ENCODE measurements at places on chromosomes 3 and 15. TPM values are rescaled to one million over a fixed set of nuclear protein-coding genes. Genes with fewer than 3 reads are reported as not detected.

DNA sequence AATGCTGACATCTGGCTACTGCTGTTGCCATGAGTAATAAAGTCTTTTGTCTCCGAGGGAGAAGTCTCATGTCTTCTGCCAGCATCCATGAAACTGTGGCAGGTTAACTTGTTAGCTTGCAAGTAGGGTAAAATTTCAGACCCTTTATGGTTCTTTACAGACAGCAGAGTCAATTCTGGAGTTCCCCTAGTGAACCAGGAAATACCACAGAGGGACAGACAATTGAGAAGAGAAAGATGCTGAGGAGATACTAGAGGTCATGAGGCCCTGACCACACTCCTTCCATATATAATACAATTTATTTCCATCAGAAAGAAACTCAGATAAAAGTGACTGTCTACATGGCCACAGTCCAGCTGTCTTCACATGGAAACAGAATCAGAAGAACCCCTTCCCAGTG, 38.1 kb downstream of the NMNAT3 start:
- DNase-seq: no peak

GRCh38 chr3:3066378-3066777, 43.8 kb downstream of the IL5RA start:
- DNase-seq: no peak

- peak; percentile 66 for DNase-seq
Measured at GRCh38 chr3:150761831-150762661, 923 bp downstream of the SIAH2 start.

DNA sequence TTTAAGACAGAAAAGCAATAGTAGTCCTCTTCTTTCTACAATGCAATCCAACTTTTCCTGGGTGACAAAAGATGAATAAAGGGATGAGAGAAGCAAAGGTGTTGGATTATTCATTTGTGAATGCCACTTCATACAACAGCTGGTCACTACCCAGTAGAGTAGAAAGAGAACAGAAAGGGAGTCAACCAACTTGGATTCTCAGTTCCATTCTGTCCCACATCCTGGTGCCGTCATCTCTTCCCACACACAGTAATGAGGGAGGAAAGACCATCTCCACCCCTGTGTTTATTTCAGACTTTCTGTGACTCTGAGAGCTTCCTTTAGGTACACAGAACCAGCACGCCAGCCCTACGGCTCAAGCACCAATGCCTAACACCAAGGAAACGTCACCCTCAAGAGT, 71.0 kb downstream of the FOXP1 start:
- DNase-seq: no peak

GRCh38 chr15:90043530-90044010, 42.4 kb downstream of the ZNF710 start:
- DNase-seq: no peak

DNA sequence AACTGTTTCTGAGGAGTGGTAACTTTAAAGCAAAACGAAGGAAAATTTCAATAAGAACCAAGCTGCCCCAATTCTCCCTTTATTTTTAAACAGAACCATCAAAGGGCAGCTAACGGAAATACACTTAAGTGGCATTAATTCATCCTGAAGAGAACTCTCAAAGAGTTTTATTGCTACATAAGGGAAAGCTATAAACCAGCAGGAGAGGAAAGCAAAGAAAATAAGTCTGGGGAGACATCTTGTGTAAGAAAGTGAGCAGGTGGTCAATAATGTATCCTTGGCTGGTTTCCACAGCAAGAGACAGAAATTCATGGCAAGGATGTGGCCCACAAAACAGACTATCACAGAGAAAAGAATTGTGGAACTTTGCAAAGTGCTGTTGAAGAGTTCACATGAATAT, 40.0 kb upstream of the CMSS1 start:
- DNase-seq: no peak

GRCh38 chr3:149231871-149232270, 10.2 kb upstream of the CP start:
- DNase-seq: no peak

DNA sequence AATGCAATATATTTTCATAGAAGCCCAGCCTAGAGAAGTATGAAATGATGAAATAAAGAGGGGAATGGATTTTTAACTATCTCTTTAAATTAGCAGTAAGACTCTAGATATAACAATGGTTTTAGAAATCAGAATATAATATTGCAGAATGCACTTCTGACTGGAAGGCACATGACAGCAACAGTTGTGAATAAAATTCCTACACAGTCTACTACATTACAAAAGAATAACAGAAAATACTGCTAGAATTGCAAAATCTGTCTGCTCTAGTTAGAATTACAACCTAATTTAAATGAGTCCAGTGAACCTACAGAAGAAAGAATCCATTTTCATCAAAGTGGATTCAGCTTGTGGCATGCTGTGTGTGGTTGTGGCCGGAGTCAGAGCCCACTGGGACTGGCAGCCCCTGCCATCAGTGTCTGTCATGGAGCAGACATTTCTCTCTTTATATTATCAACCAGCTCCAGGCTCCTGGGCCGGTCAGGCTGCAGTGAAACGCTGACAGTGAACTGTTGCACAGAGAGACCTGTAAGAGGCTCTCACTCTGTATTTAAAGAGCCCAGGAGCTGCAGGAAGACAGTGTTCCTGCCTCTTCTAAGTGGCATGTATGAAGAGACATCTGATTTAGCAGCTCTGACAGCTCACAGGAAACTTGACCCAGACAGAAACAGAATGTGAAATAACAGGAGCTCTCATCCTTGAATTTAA, 1523.8 kb upstream of the CADM2 start:
- DNase-seq: no peak

- DNase-seq: no peak
Measured at GRCh38 chr15:43896543-43896942, 69.7 kb downstream of the WDR76 start.

DNA sequence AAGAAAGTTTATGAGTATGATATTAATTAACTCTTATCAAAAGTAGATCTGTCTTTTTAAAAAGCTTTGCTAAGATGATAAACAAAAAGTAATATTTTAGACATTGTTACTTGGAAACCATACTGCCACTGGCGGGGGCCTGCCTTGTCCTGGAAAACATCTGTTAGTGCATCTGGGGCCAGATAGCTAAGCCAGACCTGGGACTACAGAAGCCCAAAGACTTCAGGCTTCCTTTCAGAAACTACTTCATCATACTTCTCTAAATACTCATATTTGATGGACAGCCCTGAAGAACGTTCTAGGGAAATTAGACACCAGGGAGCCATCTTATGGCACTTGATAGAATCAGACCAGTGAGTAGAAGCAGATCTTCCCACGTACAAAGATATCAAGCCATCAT, 795.4 kb upstream of the SEMA6D start:
- no peak for DNase-seq

- no peak for DNase-seq
Measured at GRCh38 chr3:445960-446359, 249.4 kb downstream of the CHL1 start.

DNA sequence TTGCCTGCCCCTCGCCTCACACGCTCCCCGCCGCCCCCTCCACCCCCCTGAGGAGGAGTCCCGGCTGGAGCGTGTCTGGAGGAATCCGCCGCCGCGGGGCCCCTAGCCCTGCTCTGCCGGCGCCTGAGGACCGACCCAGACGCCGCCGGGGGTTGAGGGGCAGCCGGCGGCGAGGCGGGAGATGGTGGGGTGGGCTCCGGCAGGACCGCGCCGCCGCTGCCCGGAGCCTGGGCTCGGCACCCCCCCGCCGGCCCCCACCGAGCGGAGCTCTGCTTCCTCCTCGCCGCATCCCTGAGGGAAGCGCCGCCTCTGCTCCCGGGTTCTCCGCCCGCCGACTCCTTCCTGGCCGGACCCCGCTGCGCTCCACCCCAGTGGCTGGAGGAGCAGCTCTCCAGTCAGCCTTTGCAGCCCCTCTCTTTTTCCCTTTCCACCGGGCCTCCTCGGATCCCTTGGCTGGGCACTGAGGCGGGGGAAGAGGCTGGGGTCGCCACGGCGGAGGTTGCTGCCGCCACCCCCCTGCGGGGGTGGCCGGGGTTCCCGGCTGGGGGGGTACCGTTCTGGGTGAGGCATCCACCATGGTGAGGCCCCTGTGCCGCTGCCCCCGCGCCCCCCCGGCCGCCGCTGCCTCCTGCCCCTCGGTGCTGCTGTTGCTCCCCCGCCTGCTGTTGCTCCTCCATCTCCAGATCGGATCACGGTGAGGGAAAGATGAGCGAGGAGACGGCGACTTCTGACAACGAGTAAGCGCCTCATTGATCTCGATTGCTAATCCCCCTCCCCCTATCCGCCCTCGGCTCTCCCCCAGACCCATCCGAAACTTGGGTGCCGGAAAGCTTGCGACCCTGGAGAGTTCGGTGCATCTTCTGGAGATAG, at the start of gene SPRED1:
Gene SPRED1 (plus strand): TSS at position 356 of the 870 bp plus-strand sequence. CDS start 350 bp downstream, at position 706.
- DNase-seq: peak; percentile 80

- DNase-seq: no peak
Measured at GRCh38 chr3:141557961-141558706, 71.3 kb downstream of the RASA2 start.

- DNase-seq: peak; percentile 77
Measured at GRCh38 chr3:128481438-128481942, 11.5 kb downstream of the GATA2 start.

GRCh38 chr3:120642368-120642948, 39.6 kb downstream of the HGD start:
- no peak for DNase-seq

- DNase-seq: peak; percentile 87
Measured at GRCh38 chr15:48682942-48683651, 37.6 kb upstream of the FBN1 start.

DNA sequence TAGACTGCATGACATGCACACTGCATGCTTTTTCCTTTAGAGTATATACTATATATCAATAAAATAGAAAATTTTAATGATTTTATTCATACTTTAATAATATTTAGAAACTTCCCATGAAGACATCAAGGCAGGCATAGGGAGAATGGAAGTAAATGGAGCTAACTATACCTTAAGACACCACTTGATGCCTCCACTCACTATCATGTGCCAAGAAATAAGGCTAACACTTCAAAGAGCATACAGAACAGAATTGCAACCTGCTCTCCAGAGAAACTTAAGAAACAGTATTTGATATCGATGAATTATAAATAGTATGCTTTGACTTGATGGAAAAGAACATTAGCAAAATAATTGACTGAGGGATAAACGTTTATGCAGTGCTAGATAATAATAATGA, 192.6 kb upstream of the MBNL1 start:
- DNase-seq: no peak

DNA sequence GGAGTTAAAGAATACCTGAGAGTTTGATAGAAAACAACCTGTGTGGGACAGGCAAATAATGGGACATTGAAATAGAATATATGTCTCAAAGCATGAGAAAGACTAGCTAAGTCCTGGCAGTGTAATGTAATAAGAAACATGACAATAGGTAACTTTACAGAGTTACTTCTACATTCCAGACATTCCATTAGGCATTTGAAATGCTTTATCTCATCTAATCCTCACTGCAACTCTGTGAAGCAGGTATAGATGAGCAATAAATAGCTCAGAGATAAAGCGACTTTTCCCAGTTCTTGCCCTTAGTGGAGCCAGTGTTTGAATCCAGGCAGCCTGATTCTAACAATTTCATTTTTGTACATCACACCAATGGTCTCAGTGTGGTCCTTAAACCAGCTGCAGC, 76.8 kb downstream of the CPNE4 start:
- no peak for DNase-seq

DNA sequence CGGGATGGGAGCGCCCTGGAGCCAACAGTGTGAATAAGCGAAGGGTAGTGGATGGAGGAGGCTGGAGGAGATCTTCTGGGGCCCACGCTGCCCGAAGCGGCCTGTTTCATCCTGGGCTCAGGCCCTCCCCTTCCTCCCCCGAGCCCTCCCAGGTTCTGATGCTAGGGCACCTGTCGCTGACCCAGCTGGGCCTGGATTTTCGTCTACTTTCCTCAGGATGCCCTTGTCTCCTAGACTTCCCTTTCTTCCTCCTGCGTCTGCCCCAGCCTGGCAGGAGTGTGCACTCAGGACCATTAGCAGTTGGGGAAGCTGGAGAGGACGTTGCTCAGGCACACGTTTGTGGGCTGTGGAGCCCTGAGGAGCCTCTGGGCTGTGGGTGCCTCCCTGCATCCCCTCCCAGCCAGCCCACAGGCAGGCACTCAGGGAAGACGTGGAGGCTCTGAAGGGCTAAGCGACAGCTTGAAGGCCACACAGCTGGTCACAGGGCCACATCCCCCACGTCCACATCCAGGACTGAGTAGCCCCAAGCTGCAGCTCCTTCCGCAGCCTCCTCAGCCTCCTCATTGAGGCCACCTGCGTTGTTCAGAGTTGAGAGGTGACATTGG, 23.9 kb upstream of the PIGZ start:
- no peak for DNase-seq

DNA sequence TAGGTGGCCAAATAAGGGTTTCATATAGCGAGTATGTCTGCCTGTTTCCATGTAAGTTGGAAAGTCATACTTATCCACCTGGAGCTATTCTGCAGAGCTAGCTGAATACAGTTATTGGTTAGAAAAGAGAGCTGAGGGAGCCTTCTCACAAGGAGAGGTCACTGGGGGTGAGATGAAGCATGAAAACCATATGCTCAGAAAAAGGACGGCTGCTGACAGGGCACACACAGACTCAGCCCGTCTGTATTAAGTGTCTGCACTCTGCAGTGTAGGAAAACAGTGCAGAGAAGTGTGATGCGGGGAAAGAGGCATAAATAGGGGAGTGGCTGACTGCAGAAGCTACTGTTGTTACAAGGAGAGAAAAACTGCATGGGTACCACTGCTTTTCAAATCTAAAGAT, 58.2 kb downstream of the C3orf70 start:
- no peak for DNase-seq

DNA sequence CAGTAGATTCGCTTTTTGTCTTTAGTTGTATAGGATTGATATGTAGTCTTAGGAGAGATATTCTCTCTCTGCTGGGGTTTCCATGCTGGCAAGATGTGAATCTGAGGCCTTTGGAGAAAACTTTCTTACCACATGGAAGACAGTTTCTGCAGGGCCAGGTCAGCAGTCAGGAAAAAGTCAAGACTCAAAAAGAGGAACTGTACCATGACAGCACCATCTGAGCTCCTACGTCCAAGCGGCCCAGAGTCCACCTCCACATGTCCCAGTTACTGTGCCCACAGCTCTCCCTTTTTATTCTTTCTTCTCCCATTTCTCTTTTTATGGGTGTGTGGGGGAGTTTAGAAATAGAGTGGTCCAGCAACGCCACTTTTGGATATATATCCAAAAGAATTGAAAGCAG, 172.0 kb downstream of the MTHFS start:
- DNase-seq: no peak

DNA sequence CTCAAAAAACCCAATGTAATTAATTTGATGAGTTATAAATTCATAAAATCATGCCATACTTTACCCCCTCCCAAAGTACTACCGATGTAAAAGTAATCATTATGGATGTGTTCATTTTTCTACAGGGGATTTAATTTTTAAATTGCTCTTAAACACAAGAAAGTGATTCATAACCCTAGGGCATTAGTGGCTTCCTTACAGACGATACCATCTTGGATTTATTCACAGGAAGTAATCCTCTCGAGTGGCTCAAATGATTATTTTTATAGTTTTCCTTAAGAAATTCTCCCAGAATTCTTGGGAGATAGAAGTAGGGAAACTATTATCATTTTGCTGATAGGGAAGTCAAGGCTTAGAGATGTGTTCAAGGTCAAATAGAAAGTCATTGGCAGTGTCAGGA, 80.9 kb downstream of the PEX5L start:
- no peak for DNase-seq

GRCh38 chr3:60192297-60193114, 1058.7 kb downstream of the FHIT start:
- DNase-seq: no peak

SCAANT1 gene
- total RNA-seq: not detected

CYP1A2 gene
- not detected for total RNA-seq

TMEM108 gene
- 5.1 TPM for total RNA-seq

SST gene
- total RNA-seq: not detected

GRM2 gene
- 0.16 TPM for total RNA-seq

CCR2 gene
- total RNA-seq: 0.33 TPM

SLC6A1 gene
- 1.3 TPM for total RNA-seq

PIF1 gene
- total RNA-seq: 0.28 TPM
